ENCODE measurements at places on chromosomes 13 and 19.
A peak's percentile ranks its signal among the peaks of the same experiment; 100 is the strongest.

DNA sequence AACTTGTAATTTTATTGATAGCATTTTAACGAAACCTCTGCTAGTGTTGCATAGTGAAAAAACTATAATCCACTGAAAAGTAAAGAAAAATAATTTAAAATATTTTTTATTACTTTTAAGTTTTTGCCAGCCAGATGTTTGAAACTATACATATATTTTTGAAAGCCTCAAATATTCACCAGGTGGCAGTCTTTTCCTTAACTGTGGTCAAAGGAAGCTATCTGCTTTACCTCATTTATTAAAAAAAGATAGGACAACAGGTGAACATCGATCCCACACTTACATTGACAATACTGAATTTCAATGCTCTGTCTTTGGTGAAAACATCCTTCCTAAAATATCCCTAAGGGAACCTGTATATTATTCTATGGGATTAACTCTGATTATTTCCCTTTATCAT is 100.5 kb downstream of the TRPC4 start:
- DNase-seq: no peak

GRCh38 chr13:73142071-73142470 is 83.3 kb downstream of the KLF5 start:
- DNase-seq: no peak

- DNase-seq: no peak
Observed at GRCh38 chr19:17306285-17306714, 628 bp downstream of the MRPL34 start.

- peak; percentile 88 for DNase-seq
Observed at GRCh38 chr19:33819880-33820781, 23.5 kb downstream of the KCTD15 start.

DNA sequence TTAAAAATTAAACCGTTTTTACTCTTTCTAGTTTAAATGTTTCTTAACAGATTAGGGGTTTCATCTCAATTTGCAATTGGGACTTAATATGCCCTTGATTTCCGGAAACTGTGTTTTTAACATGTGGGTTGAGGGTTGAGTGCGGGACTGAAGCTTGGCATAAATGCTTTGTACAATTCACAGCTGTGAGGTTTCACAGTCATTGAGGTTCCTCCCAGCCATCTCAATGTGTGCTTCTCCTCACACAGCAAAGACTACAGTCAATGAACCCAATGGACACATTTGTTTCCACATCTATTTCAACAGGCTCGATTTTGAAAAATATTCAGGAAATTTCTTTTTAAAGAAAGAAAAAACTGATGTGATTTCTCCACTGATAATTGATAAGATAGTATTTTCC is 328.6 kb downstream of the TBC1D4 start:
- no peak for DNase-seq

- peak; percentile 59 for DNase-seq
Observed at GRCh38 chr19:47075179-47075810, 26.9 kb upstream of the TMEM160 start.

DNA sequence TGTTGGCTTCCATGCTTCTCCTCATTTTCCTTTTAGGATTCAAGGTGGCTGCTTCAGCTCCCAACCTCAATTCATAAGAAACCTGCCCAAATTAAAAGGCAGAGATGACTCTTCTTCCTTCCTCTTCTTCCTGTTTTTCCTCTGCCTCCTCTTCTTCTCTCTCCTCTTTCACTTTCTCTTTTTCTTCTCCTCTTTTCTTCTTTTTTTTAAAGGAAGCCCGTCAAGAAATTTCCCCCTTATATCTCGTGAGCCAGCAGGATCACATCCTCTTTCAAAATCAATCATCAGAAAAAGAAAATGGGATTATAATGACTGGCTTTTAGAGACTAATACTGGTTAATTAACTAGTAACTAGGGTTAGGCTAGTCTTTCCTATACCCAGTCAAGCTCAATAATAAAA is 220.3 kb downstream of the NBEA start:
- DNase-seq: no peak

DNA sequence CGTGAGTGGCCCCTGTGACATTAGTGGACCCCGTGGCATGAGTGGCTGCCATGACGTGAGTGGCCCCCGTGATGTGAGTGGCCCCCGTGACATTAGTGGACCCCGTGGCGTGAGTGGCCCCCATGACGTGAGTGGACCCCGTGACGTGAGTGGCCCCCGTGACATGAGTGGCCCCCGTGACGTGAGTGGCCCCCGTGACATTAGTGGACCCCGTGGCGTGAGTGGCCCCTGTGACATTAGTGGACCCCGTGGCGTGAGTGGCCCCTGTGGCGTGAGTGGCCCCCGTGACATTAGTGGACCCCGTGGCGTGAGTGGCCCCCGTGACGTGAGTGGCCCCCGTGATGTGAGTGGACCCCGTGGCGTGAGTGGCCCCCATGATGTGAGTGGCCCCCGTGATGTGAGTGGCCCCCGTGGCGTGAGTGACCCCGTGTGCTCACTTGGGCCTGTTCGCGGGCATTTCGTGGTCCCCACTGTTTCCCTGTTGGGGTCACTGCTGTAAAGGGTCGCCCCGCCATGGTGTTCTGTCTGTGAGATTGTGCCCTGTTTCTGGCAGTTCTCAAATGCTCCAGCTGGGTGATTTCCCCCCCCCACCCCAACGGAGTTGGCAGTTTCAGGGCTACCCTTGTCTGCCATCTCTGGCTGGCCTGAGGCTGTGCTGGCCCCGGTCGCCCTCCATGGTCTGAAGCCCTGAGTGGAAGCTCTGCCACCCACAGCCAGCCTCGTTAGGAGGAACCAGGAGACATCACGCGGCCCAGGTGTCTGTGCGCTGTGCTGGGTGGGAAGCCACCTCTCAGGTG is 64.2 kb downstream of the MCF2L start:
- DNase-seq: no peak

DNA sequence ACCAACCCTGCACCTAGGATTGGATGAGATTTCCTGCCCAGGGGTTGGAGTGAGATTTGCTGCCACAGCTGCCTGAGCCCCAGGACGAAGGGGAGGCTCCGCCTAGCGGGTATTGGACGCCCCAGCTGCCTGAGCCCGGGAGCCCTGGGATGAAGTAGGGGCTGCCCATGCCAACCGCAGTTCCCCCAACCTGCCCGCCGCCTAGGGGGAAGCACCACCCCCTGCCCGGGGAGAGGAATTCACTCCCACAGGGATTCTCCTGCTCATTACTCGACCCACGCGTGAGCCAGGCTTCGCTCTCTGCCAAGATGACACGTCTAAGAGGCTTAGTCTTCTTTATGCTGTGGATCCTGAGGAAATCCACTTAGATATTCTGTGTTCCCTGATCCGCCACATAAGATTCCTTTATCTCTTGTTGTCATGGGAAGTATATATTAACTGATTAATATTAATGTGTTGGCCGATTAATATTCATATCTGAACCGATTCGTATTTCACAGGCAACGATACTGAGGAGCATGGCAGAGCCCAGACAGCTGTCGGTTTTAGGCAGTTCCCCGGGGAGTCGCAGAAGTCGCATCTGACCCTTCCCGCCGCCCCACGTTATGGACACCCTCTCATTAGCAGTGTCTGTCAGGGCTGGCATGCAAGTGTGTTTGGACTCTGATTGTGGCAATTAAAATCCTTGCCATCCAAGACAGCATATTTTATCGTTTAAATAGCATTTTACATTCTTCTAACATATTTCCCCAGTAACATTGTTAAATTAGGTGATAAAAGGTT is 44.5 kb upstream of the KCTD15 start:
- no peak for DNase-seq

GRCh38 chr13:25709088-25709487 is 337.3 kb downstream of the ATP8A2 start:
- DNase-seq: no peak

DNA sequence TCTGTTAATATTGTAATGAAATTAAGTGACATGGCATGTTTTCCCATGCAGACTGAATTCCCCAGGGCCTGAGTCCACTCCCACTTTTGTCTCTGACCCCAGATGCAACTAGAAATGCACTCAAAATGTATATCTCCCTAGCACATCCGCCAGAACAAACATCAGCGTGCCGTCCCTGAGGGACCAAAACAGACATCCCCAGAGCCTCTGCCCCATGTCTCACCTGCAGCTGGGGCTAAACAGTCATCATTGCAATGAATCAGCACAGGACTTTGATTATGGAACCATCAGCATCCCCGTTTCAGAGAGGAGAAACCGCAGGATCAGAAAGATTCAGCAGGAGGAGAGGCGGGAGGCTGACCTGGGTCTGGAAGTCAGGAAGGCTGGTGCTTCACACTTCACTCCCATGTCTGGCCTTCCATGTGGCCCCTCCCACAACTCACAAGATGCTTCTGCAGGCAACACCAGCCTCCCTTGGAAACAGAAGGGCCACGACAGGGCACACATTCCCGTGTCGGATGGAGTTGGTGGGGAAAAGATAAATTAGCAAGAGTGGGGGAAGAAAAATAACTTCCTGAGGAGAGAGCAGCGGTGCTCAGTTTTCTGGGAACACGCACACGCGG is 130.6 kb upstream of the VSTM2B start:
- DNase-seq: no peak

- no peak for DNase-seq
Observed at GRCh38 chr13:26202365-26202972, 19.6 kb downstream of the RNF6 start.

- no peak for DNase-seq
Observed at GRCh38 chr19:38545596-38545995, 72.2 kb downstream of the MAP4K1 start.

- DNase-seq: no peak
Observed at GRCh38 chr13:112452380-112453206, 76.4 kb downstream of the SPACA7 start.

- DNase-seq: no peak
Observed at GRCh38 chr19:46309056-46309455, 12.2 kb downstream of the HIF3A start.

DNA sequence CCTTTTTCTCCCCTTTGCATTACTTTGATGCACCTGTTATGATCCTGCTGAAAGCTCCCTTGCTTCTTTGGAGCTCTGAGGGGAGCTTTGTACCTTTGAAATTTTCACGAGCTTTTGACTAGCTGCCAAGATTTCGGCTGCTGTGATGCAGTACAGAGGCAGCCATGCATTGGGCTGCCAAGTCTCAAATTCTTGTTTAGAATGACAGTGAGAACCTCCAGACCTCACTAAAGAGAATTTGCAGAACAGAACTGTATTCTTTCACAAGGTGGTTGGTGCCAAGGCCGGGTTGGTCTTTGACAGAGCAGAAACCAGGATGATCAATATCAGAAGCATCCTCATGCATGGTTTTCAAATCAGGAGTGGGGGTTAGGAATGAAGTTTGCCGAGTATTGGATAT is 414.8 kb downstream of the GPC5 start:
- DNase-seq: no peak

DNA sequence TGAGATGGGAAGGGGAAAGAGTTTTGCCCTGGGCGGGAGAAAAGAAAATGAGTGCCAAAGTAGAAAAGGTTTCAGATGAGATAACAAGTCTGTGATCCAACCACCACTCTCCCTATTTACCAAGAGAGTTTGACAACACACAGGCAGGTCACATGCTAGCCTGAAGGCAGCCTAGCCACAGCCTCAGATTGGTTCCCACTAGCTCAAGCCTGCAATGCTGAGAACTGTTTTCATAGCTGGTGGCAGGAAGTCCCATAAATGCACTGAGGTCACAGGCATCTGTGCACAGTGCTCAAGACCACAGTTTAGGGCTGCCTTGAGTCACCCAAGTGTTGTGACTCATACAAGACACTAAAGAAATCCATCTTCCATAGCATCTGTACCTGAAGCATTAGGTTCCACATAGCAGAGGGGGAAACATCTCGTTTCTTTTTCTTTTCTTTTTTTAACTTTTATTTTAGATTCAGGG is 18.5 kb upstream of the POP4 start:
- DNase-seq: no peak

GRCh38 chr13:21771075-21771474 is 100.2 kb downstream of the FGF9 start:
- DNase-seq: no peak

DNA sequence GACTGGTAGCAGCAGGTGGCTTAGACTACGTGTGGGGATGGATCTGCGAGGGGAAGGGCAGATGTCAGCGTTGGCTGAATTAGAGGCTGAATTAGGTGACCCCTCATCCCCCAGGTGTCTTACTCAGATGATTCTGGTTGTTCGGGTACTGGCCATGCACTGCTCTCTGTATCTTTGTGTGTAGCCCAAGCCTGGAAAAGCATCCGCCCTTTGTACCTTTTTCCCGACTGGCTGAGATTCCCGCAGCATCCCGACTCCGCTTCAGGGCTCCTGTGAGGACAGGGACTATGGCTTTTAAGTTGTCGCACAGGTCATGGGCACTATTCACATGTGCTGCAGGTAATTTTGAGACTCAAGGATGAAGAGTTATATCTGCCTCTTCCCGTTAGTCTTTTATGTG is 7.2 kb downstream of the TFDP1 start:
- DNase-seq: no peak

GRCh38 chr19:1070576-1070930 is 3.6 kb downstream of the ARHGAP45 start:
- DNase-seq: no peak

DNA sequence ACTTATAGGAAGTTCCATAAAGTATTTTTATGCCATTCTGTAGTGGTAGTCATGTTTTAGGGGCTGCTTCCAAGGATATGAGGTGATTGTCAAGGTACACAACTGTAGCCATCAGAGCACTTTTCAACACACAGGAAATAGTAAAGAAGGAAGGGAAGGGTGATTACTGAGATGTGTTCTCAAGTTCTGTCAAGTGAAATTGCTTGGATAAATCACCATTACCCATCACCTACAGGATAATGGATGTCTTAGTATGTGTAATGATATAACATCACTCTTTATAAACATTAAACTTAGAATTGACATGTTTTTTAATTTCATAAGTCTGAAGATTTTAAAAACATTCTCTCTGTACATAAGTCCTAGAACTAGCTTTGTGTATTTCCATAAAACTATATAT is 487.9 kb downstream of the DCT start:
- no peak for DNase-seq

- DNase-seq: no peak
Observed at GRCh38 chr19:35514282-35514809, 897 bp upstream of the DMKN start.

DNA sequence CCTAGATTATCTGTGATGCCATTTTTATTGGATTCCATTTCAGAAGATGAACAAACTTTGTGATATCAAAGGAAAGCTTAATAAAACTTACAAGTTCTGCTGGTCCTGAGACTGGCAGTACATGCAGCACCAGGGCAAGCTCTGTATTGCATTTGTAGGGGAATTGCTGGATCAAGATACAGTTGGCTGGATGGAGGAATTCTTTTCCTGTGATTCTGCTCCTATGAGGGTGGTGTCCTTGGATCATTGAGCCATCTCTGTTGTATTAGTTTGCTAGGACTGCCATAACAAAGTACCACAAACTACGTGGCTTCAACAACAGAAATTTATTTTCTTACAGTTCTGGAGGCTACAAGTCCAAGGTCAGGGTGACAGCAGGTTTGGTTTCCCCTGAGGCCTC is 33.9 kb upstream of the CSNK1A1L start:
- no peak for DNase-seq

- no peak for DNase-seq
Observed at GRCh38 chr13:95723438-95723837, 46.5 kb downstream of the DNAJC3 start.

DNA sequence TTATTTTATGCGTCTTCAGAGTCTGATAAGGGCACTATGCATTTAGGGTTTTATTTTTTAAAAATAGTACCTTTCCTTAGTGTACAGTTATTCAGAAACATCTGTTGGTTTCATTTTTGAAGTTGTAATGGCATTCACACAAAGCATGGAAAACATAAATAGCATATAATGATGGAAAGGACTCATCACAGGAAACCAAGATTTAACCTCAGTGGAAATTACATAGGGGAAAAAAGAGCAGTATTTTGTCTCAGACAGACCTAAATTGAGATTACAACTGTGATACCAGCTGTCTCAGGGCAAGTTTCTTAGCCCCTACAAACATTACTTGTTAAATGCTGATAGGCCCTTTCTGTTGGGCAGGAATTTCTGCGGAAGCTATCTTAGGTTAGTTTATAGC is 57.2 kb downstream of the NHLRC3 start:
- DNase-seq: no peak
